ENCODE measurements at places on chromosomes 2 and 18. TPM values are rescaled to one million over a fixed set of nuclear protein-coding genes. Genes with fewer than 3 reads are reported as not detected.

Gene ANKRD62
- total RNA-seq: not detected

Gene KATNAL2
- total RNA-seq: 4.1 TPM

DNA sequence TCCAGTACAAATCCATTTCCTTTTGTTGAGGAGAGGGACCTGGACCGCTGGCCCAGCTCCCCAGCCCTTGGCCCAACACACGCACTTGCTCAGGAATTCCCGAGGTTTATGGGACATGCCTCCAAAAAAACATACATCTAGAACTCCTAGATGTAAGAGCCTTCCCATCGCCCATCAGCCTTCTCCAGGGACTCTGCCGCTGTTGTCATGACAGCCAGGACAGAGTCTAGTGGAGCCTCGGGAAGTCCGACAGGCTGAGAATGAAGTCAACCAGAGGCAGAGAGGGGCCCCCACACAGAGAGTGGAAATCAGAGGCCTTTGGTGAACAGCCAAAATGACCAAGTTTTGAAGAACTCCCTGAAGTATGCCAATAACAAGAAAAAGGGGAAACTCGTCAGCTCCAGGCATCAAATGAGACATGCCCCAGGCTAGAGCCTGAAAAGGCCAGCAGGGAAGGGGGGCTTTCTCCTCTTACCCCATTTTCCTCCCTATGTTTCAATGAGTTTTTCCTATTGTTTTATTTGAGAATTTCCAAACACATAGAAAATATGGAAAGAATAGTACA lies 43.2 kb upstream of the CAB39 start:
- DNase-seq: no peak

GRCh38 chr18:13823707-13824395 lies at the start of gene MC5R:
MC5R (plus strand) TSS chr18:13824149; CDS start chr18:13825766, 1,617 bp downstream.
- DNase-seq: peak; percentile 70

GRCh38 chr18:3118195-3119010 lies 101.4 kb downstream of the MYOM1 start:
- DNase-seq: no peak

DNA sequence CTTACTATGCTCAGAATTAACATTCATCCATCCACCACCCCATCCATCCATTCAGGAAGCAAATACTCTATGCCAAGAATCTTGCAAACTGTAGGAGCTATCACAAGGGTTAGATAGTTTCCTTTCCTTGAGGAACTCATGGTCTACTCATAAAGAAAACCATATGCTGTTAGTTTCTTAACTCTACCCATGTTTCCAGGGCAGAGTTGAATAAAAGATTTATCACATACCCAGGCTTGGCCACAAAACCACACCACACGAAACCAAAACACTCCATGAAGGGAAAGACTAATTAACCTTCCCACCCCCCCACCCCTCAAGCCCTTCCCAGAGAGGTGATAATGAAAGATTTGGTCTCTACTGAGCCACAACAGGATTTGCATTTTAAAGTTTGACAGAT lies 23.7 kb upstream of the MSGN1 start:
- DNase-seq: no peak

DNA sequence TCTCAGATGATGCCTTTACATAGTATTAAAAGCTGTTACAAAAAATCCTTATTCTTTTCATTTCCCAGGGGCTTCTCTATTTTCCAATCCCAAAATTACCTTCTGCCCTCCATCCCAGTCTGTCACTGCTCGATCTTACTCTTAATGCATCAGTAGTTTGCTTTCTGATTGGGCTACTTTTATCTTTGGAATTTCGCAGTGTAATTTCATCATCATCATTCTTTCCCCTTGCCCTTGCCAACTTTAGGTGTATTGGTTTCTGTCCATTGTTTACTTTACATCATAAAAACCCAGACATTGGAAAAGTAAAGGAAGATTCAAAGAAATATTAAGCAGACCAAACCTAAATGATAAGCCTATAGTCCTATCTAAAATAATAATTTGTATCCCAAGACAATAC lies 457.2 kb downstream of the PIK3C3 start:
- DNase-seq: no peak

GRCh38 chr2:143063612-143064200 lies 65.5 kb upstream of the ARHGAP15 start:
- DNase-seq: no peak

DNA sequence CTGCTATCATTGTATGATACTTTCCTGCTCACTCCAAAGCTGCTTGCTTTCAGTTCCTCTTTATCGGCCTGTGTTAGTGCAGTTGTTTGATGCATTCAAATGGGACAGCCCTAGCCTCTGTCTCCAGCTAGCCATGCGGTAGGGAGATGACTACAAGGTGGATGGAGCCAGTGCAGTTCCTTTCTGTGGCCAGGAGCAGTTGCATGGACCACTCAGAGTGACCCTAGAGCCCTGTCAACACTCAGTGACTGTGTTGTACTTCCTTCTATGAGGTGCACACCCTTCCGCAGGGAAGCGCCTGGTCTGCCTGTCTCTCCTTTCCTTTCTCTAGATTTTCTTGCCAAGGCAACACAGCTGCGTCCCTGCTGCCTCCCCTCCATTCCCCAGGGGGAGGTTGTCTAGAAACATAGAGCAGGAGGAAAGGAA lies 33.8 kb downstream of the KCNS3 start:
- no peak for DNase-seq

Gene ANKZF1
- 20.3 TPM for total RNA-seq

- DNase-seq: no peak
Measured at GRCh38 chr18:67092141-67092540, 424.4 kb downstream of the DSEL start.

GRCh38 chr2:232697807-232698110 lies 628 bp downstream of the GIGYF2 start:
- no peak for DNase-seq

GRCh38 chr18:72161691-72162090 lies 382.5 kb downstream of the CBLN2 start:
- no peak for DNase-seq

Gene TSPYL6
- not detected for total RNA-seq

Gene ALLC
- total RNA-seq: 0.26 TPM

DNA sequence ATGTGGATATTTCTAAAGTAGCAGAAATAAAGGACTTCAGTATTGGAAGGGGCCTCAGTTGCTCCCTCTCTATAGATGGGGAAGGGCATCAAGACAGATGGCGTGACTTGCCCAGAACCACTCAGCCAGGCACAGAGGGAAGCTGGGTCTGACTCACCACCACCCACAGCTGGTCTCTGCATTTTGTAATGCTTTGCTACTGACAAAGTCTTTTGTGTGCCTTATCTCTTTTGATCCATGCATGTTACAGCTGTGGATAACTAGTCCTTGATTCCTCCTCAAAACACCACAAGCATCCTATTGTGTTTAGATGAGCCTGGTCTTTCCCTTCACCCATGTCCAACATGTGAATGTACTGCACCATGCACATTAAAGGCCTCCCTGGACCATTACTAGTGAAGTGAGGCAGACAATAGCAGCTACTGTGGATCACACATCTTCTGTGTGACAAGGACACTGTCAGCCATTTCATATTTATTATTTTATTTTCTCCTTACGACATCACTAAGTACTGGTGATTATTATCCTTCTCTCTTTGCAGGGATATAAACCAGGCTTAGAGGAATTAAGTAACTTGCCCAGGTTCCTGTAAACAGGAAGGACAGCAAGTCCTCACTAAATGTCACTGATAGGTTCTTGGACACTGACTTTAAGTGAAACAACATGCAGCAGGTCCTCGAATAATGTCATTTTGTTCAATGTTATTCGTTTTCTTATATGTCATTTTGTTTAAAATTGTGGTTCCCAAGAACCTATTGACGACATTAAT lies 29.6 kb upstream of the IL37 start:
- no peak for DNase-seq

DNA sequence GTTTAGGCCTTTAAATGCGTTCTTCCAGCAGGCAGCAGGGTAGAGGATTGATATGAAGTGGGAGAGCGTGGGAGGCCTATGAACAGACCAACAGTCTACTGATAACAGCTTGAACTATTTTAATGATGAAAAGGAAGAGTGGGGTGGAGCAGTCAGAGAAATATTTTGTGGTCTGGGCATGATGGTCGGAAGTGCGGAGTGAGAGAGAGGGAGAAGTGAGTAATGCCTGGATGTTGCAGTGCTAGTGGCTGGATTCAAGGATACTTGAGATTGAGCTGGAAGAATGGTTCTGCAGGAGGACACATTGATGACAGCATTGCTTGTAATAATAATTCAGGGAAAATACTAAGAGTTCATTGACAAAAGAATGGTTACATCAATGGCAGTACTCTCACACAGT lies 151.0 kb upstream of the DAPL1 start:
- DNase-seq: no peak

- no peak for DNase-seq
Measured at GRCh38 chr2:111670776-111671175, 213.2 kb downstream of the ANAPC1 start.

Gene PLB1
- total RNA-seq: 6.2 TPM

- no peak for DNase-seq
Measured at GRCh38 chr18:80006724-80007123, 18.4 kb upstream of the TXNL4A start.

DNA sequence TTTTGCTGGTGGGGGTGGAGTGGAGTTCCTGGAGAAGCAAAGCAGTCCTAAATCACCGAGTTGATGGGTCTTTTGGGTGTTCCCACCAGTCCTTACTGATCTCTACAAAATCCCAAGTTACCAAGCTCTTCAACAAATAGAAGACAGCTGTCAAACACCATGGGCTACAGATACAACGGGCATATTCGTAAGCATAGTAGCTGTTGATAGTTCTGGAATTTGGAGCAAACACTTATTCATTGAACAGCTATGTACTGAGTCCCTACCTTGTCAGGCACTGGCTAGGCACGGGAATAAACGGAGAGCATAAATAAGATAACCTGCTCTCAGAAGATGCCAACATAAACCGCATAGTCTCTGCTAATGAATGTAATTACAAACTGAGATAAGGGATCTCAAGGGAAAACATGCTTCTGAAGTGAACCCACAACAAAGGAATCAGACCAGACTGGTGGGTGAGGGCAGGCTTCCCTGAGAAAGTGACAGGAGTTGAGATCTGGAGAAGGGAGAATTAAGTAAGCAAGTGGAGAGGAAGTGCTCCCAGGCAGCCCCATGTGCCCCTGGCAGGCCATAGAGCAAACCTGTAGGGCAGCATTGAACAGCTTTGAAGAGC lies 947 bp upstream of the ANKRD44 start:
- DNase-seq: no peak

DNA sequence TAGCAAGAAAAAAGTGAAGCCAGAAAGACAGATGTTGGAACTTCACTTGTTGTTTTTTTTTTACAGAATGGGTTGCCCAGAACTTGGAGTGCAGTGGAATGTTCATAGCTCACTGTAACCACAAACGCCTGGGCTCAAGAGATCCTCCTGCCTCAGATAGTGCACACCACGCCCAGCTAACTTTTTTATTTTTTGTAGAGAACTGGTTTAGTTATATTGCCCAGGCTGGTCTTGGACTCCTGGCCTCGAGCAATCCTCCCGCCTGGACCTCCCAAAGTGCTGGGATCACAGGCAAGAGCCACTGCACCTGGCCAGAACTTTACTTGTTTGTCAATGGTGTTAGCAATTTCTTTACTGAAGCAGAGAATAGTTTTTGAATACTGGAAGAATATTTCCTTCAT lies 11.9 kb upstream of the ASPRV1 start:
- DNase-seq: no peak

Gene RIOK3
- 42.4 TPM for total RNA-seq

- DNase-seq: no peak
Measured at GRCh38 chr18:61803393-61803792, 89.4 kb downstream of the RNF152 start.

DNA sequence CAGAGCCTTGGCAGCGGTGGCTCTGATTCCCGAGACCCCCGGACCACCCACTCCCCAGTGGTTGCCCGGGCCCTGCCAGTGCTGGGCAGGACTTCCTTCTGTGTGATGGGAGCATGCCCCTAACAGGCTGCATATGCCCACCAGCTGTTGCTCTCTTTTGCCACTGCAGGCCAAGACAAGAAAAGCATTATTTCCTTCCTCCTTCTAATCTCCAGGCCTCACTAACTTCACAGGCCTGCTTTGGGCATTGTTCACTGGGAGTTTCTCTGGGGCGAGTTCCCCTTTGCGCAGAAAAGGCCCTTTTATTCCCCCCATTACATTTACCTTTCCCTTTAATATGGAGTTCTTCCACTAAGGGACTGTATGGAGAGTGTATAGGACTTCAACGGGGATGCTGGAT lies 249.1 kb upstream of the SIX2 start:
- DNase-seq: no peak

DNA sequence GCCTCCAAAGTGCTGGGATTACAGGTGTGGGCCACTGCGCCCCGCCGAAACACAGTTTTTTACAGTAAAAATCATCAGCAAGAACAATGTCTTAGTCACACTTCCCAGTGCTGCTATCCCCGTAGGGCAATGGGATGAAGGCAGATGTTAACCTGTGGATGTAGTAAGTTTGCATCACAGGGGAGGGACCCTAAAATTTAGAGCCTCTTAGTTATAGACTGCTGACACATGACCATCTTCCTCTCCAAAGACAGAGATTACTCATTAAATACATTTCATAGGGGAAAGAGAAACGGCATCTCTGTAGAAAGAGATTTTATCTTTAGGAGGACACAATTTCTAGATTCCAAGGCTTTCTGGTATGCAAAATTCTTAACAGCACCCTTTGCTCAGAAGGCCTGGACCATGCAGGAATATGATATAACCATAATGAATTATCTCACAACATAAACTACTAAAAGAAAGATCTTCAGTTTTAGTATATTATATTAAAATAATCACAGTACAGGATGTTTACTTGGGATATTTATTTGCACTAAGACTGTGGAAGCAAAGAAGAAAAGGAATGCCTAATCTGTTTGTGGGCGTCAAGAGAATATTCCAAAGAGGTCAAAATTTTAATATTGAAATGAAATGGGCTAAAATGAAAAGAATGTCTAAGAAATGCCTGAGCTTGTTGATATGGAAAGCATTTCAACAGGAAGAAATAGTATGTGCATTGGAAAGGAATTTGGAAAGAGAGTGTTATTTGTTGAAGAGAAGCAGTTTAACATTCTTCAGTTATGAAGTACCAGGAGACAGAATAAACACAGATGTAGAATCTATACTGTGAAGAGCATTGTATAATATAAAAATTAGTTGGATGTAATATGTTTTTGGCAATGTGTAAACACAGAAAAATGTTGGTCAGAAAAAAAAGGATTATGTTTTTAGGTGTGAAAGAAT lies 1228.3 kb upstream of the CHAC2 start:
- DNase-seq: no peak

GRCh38 chr2:30860003-30860725 lies 52.9 kb upstream of the CAPN13 start:
- no peak for DNase-seq

DNA sequence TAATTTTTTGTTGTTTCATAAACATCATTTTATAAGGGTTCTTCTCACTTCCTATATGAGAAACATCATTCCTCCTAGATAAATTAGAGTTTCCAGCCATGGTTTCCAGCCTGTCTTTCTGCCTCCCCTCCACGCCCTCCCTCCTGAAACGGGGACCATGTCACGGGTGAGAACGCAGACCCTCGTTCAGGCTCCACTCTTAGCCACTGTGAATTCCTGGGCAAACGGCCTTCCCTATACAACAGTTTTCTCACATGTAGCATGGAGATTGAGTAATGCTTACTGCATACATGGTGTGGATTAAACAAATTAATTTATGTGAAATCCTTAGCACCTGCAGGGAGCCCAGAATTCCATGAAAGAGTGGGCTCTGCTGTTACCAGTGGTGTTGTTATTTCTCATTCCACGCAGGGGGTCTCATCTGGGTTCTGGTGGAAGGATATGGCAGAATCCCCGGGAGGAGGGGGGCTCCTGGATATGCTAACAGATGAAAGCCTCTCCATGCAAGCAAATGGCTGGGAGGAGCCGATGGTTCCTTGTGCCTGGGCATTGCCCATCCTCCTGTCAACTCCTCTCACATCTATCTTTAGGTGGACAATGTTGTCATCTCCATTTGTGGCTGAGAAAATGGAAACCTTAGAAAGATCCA lies 54.0 kb upstream of the TWIST2 start:
- DNase-seq: no peak

Gene VIL1
- total RNA-seq: not detected

Gene SLC23A3
- total RNA-seq: 0.50 TPM
